ENCODE measurements at places on chromosomes 3 and 15.

DNA sequence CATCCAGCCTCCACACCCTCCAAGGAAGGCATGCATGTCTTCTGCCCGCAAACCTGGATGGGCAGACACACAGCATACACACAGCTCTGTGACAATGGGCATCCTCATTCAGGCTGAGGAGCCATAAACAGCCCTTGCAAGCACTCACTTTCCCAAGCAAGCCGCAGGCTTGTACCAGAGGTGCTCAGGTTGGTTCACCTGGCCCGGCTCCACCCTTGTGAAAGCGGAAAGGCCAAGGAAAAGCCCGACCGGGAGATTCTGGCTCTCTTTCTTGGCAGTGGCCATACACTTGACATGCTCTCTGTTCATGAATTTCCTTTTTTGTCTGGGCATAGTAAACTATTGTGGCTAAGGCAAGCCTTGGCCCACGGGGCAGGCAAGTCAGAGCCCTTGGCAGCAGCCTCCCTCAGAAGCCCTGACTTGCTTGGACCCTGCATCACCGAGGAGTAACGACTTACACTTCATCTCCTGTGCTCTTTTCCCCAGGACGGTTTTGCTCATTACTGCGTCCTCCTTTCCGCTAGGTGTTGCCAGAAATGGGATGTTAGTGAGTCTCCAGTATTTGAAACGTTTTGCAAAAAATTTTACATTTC lies 74.6 kb upstream of the BNC1 start:
- no peak for DNase-seq

- DNase-seq, result no peak
Observed at GRCh38 chr3:67719333-67719732, 64.9 kb upstream of the SUCLG2 start.

GRCh38 chr3:67460841-67461510 lies 193.4 kb downstream of the SUCLG2 start:
- no peak for DNase-seq

DNA sequence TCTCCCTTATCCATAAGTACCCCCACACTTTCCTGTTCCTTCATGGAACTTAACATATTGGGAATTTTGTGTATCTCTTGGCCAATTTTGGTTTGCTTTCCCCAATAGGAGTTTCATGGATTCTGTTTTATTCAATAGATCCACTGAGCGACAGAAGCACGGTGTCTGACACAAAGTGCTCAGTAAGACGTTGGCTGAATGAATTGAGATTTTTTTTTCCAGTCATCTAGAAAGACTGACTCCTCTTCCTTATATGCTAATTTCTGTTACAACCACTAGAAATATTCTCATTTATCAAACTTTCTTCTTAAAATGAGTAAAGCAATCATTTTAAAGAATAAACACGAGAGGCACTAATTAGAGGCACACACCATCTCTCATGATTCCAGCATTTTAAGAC lies 48.1 kb downstream of the UBP1 start:
- DNase-seq, result no peak

GRCh38 chr3:155248531-155249187 lies 44.8 kb downstream of the STRIT1 start:
- DNase-seq, result no peak

DNA sequence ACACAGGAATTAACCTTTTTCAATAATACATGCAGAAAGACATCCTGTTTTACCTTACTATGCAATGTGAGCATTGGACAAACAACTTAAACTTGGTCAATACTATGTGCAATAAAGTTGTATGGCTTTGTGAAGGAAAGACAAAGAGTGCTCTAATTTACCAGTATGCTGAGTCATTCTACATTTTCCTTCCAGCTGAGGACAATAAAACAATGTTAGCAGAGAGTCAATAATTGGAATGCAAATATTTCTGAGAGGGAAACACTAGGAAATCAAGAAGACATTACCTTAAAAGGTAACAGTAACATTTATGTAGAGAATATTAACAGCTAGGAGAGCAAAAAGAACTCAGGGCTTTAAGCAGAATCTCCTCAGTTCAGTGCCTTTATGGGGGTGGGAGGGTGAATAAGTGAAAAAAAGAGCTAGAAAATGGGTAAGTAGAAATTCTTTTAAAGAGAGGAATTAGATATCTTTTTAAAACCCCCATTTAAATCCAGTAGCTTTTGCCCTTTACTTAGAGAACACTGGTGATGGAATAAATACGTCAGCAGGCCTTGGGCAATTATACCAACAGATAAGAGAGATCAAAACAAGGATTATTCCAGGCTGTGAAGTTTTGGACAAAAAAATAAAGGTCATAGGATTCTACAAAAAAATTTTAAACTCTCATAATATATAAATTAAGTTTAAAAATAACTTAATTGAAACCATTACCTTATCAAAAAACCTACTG lies 11.6 kb upstream of the HGD start:
- DNase-seq, result no peak

DNA sequence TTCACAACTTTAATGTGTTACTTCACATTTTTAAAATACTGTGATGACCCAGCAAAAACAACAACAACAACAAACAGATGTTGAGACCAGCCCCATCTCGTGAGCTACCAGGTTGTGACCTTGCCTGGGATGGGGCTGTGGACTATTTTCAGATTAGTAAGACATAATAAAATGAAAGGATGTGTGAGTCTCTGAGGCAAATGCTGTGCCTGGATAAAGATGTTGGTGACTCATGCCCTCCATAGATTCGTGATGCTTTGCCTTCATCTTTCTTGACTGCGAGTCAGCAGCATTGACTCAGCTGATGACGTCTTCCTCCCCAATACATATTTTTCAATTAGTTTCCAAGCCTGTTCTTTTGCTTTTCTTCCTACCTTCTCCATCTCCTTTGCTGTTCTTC lies 453.0 kb upstream of the CFAP20DC start:
- DNase-seq, result no peak

- DNase-seq, result no peak
Observed at GRCh38 chr3:126111566-126112475, 27.9 kb upstream of the SLC41A3 start.

GRCh38 chr3:55160241-55160983 lies 232.6 kb upstream of the LRTM1 start:
- DNase-seq, result no peak

- peak; percentile 68 for DNase-seq
Observed at GRCh38 chr15:101258238-101259144, 6.6 kb upstream of the CHSY1 start.

DNA sequence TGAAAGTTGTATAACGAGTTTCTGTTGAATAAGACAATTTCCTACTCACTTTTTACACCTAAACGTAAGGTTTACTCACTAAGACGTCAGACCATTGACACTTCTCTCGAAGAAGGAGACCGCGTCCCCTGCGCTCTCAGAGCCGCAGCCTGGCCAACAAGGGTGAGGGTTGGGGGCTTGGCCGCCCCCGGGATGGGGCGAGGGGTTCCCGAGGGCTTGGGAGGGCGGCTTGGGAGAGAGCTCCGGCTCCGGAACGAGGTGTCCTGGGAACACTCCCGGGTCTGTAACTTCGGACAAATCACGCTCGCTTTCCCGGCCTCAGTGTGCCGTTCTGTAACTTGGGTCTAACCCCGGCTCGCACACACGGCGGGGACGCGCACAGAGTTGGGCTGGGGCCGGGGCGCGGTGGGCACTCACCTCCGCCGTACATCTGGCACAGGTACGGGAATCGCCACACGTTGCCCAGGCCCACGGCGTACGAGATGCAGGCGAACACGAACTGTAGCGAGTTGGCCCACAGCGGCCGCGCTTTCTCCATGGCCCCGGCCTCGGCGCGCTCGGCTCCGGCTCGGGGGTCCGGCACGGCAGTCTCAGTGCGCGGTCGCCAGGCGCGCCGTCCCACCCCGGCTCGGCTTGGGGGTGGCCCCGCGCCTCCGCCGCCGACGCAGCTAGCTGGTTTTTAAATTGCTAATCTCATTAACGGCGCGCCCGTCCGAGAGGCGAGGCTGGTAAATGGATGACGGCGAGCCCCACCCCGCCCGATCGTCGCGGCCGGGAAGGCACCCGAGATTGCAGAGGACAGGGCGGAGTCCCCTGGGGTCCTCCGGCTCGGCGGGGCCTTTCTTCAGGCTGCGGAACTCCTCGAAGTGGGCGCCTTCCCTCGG lies at the start of gene SLC6A20:
SLC6A20 (minus strand) TSS at position 655 of the 884 bp plus-strand sequence; CDS start at position 538, 117 bp downstream.
- no peak for DNase-seq

- no peak for DNase-seq
Observed at GRCh38 chr15:44038755-44039191, 156.3 kb downstream of the FRMD5 start.

- DNase-seq, result no peak
Observed at GRCh38 chr3:79326642-79327041, 441.2 kb downstream of the ROBO1 start.

DNA sequence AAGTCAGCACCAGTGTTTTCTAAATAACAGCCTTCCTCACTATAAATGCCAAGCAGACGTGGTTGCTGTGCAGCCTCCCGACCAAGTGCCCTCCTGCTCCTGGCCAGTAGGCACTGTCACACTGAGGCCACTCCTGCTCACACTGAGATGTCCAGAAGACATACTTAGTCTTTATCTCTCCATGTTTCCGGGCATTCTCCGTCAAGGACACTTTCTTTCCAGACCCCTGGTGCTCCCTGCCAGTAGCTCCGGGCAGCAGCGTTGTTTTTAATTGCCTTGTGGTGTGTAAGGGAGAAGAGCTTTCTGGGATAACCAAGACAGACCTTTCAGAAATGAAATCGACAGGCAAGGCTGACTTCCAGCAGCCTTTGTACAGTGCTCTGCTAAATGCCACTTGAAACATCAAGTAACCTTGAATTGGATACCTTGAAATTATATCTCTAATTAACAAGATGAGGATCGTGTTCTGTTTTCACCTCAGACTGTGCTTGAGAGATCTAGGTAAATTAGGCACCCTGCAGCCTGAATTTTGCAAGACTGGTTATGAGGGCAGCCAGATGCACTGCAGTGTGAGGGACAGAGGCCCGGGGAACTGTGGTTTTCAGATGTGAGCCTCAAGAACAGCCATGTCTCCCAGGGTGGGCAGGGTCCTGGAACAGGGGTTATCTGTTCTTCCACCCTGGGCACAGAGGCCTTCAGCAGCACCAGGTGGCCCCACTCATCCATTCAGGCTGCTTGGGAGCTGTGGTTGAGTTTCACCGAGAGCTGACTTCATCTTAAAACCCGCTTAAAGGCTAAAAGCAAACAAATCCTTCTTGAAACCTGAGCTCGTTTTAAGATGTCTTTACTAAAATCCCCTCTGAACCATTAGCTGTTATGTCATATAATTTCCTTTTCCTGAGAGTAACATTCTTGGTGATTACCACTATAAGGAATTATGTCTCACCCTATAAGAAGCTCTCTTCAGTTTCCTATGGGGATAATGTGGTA lies 105.5 kb upstream of the IL12A start:
- no peak for DNase-seq

DNA sequence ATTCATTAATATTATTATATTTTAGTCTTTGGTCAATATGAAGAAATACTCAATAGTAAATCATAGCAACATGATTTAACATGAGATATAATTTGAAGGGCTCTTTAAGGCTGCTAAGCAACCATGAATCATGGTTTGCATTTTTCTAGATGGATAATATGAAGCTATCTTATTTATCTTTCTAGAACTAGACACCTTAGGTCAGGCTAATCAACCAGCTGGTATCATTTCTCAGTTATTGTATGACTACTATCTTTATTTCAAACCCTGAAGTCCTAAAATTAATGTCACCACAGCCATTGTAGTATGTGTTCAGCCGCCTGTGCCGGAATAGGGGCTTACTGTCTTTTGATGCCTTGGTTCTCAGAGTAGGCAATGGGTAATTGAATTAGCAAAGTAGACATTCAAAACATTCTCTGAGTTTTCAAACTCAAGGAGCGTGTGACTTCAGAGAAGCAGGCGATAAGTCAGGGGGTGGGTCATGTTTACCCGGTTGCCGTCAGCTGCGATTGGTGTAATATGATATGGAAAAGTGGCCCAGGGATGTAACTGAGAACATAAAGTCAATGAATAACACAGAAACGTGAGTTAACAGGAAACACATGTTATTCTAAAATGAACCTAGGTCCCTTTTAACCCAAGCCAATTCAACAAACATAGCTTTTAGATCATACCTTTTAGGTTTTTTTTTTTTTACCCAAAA lies 93.4 kb upstream of the CTDSPL start:
- no peak for DNase-seq

GRCh38 chr3:194091141-194091540 lies 44.8 kb upstream of the HES1 start:
- DNase-seq, result no peak

DNA sequence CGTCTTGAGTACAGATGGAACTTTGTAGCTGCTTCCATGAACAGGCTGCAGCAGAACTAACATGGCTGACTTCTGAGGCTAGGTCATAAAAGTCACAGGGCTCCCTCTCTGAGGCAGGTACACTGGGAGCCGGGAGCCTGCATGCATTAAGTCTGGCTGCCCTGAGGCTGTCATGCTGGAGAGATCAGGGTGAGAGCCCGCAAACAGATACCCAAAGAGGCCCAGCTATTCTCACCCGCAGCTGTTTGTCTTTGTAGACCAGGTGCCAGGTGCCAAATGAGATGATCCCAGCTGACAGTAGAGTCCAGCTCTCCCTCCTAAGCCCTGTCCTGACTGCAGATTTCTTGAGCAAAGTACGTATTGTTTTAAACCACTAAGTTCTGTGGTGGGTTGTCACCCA lies 8.6 kb upstream of the SLCO3A1 start:
- no peak for DNase-seq

GRCh38 chr3:126952983-126953660 lies 29.8 kb upstream of the PLXNA1 start:
- DNase-seq, result no peak

GRCh38 chr3:34956511-34956910 lies 682.8 kb upstream of the ARPP21 start:
- DNase-seq, result no peak

DNA sequence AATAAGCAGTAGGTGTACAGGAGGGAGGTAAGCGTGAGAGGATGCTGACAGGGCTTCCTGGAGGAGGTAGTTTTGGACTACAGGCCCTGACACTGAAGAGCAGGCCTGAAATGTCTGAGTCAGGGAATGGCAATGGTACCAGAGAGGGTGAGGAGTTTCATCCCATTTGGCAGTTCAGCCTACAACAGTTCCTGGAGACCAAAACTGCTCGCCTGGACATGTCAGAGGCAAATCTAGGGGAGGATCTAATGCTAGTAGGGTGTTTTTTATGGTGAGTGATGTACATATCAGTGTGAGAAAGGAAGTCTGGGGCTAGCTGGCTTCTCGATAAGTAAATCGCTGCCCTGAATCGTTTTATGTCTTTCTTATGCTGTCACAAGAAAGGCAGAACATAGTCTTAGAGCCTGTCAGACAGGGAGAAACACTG lies 13.8 kb upstream of the TNFSF10 start:
- DNase-seq, result no peak

DNA sequence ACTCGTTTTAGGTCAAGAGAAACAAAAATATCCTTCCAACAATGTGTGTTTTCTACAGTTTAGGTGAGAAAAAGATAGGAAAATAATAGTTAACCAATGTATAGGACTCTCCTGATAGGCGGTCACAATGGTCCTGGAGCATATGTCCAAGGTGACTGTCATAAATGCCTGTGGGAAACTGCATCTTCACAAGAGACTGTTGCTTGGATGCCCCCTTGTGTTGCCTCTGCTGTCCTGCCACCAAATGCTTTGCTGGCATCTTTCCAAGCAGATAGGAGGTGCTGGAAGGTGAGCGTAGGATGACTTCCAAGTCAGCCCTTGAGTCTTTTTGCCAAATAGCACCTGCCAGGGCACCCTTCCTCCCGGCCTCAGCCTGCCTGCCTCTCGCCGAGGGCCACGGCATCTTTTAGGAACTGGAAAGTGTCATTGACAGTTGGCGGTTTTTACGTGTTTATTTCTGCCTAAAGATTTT lies 24.1 kb upstream of the SACM1L start:
- DNase-seq, result peak; percentile 81

Measured in CD4-positive, alpha-beta T cell treated with Interleukin-15 for 4 hours (primary cell).